SK-MEL-5 (cell line): ENCODE measurements at places on chromosomes 2 and 18. TPM values are rescaled to one million over a fixed set of nuclear protein-coding genes. Genes with fewer than 3 reads are reported as not detected.

The MALL gene
- total RNA-seq: not detected in 2 replicates

The TWIST2 gene
- total RNA-seq: not detected in 2 replicates

The NPHP1 gene
- total RNA-seq: 2.6 TPM in 2 replicates

The CGREF1 gene
- 20.4 and 22.3 TPM in 2 replicates for total RNA-seq

The DYSF gene
- total RNA-seq: 0.50 and 0.56 TPM in 2 replicates

The BAZ2B gene
- 37.6 and 38.4 TPM in 2 replicates for total RNA-seq

The ASB18 gene
- not detected in 2 replicates for total RNA-seq

The RGPD3 gene
- total RNA-seq: not detected in 2 replicates

The ADCYAP1 gene
- not detected in 2 replicates for total RNA-seq

The RANBP2 gene
- 44.4 and 50.5 TPM in 2 replicates for total RNA-seq

The GALR1 gene
- total RNA-seq: not detected in 2 replicates

The NEURL3 gene
- total RNA-seq: not detected in 2 replicates

The SERPINB3 gene
- not detected in 2 replicates for total RNA-seq

The VAMP8 gene
- 48.2 and 51.9 TPM in 2 replicates for total RNA-seq

The SLC19A3 gene
- 1.4 and 1.6 TPM in 2 replicates for total RNA-seq

The CYS1 gene
- 0.27 and 0.29 TPM in 2 replicates for total RNA-seq

The EIF5B gene
- 7.2 and 12.1 TPM in 2 replicates for total RNA-seq

The TDRD15 gene
- total RNA-seq: 0.03 and 0.16 TPM in 2 replicates

The ALK gene
- total RNA-seq: 3.7 and 4.8 TPM in 2 replicates

The EFR3B gene
- 7.9 and 10.1 TPM in 2 replicates for total RNA-seq

The CLEC4F gene
- not detected in 2 replicates for total RNA-seq

The ELOA2 gene
- not detected in 2 replicates for total RNA-seq

The DNAJC5G gene
- total RNA-seq: not detected in 2 replicates

The CNTNAP5 gene
- total RNA-seq: not detected in 2 replicates

The DNPEP gene
- 46.8 and 50.1 TPM in 2 replicates for total RNA-seq

The CETN1 gene
- not detected in 2 replicates for total RNA-seq

The STK36 gene
- 11.3 and 12.6 TPM in 2 replicates for total RNA-seq

The TUBA4B gene
- total RNA-seq: not detected in 2 replicates

The BOLL gene
- not detected in 2 replicates for total RNA-seq

The SAG gene
- total RNA-seq: not detected in 2 replicates

The AKAIN1 gene
- not detected in 2 replicates for total RNA-seq

The MAL gene
- not detected in 2 replicates for total RNA-seq

The CD226 gene
- total RNA-seq: 0.50 and 0.77 TPM in 2 replicates

The TUBA3E gene
- total RNA-seq: not detected in 2 replicates

The AGAP1 gene
- total RNA-seq: 15.8 and 16.4 TPM in 2 replicates

The HOXD8 gene
- total RNA-seq: 14.5 and 19.7 TPM in 2 replicates
